ENCODE measurements at places on chromosomes 1 and 21.

GRCh38 chr1:155173478-155174323 is at the start of gene TRIM46:
Gene TRIM46 (plus strand): TSS chr1:155173849. CDS start chr1:155173967, 118 bp downstream.
- DNase-seq: peak; percentile 65

DNA sequence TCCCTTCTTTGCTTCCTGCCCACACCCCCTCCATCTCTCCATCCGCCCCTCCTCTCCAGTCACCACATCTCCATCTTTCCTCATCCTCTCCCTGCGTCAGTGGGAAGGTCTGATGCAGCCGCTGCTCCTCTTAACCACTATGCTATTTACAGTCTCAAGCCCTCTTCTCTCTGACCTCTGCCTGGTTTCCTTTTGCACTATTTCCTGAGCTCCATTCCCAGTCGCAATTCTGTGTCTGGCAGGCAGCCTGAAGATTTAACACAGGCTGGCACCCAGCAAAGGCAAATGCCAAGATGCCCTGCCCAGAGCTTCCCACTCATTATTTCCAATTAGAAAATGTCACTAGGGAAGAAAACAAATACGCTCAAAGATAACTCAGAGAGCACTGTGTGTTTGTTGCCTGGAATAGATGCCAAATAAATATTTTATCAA is 89.6 kb upstream of the LPGAT1 start:
- DNase-seq: no peak

DNA sequence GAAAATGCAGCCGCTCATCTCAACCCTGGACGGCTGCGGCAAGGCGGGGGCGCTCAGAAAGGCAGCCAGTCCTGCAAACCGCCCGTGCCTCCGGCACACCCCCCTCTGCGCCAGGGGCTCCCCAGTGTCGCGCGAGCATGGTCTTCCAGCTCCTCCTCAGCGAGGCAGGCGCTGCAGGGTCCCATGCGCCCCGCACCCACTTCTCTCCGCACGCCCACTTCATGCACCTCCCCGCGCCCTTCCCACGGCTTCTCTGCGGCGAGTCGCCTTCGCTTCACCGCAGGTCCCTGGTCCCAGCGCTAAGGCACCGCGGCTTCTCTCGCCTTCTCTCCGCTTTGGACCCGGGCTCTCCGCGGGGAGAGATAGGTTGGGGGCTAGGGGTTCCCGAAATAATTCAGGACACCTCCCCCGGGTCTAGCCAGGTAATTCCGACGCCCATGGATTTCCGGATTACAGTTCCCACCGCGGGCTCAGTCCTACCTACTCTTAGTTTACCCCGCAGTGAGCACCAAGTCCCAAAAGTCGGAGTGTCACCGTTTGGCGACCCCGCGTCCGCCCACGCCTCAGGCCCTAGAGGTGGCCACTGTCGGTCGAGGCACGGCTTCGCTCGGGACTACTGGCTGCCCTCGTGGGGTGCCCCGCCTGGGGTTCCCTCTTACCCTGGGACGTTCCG is 67.5 kb downstream of the SYT2 start:
- no peak for DNase-seq

DNA sequence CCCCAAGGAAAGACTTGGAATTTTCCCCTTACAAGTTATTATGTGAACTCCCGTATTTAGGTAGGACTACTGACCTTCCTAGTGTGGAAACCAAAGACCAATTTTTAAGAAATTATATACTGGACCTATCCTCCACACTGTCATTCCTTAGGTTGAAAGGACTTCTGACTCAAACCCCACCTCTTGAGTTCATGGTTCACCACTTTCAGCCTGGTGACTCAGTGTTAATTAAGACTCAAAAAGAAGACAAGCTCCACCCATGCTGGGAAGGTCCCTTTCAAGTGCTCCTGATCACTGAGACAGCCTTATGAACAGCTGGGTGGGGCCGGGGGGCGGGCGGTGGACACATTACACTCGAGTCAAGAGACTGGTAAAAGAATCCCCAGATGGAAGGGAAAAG is 113.2 kb downstream of the LRRC53 start:
- no peak for DNase-seq

- no peak for DNase-seq
Measured at GRCh38 chr1:221664253-221664652, 77.6 kb downstream of the DUSP10 start.

- no peak for DNase-seq
Measured at GRCh38 chr1:41277371-41277975, 35.4 kb upstream of the SCMH1 start.

- no peak for DNase-seq
Measured at GRCh38 chr1:3481046-3481445, 26.6 kb downstream of the ARHGEF16 start.

GRCh38 chr1:40519517-40519916 is 10.9 kb downstream of the EXO5 start:
- no peak for DNase-seq

DNA sequence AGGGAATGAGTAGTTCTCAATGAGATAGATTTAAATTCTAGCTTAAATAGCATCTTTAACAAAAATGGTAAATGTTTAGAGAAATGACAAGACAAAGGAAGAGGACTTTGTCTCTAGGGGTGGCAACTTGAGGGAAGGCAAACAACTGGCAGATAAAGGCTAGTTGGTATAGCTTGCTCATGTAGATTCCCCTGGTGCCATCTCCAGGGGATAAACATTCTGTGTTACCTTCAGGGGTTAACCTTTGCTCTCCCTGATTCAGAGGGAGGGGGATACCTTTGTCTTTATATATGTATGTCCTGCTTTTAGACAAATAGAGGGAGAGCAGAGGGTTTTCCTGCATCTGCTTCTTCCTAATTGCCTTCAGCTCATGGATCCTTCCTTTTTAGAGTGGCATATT is 153.7 kb upstream of the L1TD1 start:
- no peak for DNase-seq

GRCh38 chr1:234538930-234539649 is 60.1 kb upstream of the TARBP1 start:
- DNase-seq: no peak

GRCh38 chr1:29044010-29044409 is 79.7 kb downstream of the TMEM200B start:
- DNase-seq: no peak

DNA sequence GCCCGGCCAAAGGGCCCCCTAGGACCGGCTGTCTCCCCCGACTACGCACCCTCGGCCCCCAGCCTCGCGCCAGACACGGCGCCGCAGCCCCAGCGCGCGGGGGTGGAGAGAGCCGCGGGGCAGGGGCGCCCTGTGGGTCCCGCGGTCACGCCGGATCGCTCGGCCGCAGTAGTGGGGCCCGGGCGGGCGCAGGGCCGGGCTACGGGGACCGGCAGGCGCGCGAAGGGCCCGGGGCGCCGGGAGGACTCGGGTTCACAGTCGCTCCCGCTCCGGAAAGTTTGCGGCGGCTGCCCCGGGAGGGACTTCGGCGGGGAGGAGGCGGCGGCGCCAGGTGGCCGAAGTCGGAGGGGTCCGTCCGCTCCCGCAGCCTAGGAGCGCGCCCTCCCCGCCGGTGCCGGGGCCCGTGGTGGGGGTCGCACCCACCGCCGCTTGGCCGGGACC is 7.1 kb upstream of the ZNF669 start:
- no peak for DNase-seq

GRCh38 chr1:33653226-33653625 is 180.8 kb downstream of the ZSCAN20 start:
- no peak for DNase-seq

GRCh38 chr1:11845641-11846335 is 1.8 kb downstream of the NPPA start:
- DNase-seq: peak; percentile 11

- peak; percentile 6 for DNase-seq
Measured at GRCh38 chr1:213381572-213382084, 330.6 kb downstream of the RPS6KC1 start.

- peak; percentile 48 for DNase-seq
Measured at GRCh38 chr1:110630839-110631663, 24.9 kb upstream of the KCNA2 start.

DNA sequence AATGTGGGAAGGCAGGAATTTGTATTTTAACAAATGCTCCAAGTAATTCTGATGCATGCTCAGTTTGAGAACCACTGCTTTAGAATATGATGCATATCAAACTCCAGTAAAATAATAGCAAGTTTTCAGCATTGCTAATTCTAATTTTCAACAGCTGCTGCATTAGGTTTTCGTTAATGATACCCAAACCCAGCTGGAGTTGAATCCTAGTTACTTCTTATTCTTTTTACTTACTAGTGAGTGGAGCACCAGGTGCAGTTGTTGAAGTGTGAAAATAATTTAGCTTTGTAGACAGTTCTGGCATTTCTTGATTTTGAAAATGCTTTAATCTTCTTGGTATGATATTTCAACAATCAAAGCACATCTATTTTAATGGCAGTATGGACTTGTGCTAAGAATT is 138.5 kb downstream of the HS2ST1 start:
- DNase-seq: peak; percentile 15

GRCh38 chr1:186958520-186958919 is 129.8 kb downstream of the PLA2G4A start:
- DNase-seq: no peak

- DNase-seq: no peak
Measured at GRCh38 chr1:244822878-244823277, 12.6 kb upstream of the COX20 start.

DNA sequence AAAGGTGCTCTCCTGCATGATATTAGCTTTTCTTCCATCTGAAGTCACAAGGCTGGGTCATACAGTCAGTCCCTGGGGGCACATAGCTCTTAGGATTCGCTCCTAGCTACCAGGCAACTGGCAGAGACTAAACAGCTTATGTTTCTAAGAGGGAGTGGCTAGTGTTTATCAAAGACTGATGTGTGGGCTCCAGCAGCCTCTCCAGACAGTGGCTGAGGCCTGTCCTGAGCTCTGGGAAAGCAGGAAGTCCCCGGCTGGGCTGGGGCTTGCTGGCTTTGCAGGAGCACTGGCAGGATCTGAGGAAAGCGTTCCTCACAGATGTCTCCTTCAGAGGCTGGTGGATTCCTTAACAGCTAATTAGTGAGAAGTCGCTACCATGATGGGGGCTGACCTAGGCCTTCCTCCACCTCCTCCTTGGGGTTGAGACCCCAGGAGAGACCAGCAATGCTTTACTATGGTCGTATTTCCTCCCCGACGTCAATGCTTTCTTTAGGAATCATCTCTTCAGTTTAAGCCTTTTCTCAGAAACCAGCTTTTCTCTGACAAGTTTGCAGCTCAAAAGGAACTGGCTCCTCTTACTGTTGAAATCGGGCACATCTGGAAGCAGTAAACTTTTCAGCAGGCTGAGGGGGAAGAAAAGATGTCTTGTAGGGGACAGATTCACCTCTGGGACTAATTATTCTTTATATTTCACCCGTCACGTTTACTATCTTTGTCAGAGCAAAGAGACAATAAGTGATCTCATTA is 33.5 kb upstream of the HHAT start:
- no peak for DNase-seq

DNA sequence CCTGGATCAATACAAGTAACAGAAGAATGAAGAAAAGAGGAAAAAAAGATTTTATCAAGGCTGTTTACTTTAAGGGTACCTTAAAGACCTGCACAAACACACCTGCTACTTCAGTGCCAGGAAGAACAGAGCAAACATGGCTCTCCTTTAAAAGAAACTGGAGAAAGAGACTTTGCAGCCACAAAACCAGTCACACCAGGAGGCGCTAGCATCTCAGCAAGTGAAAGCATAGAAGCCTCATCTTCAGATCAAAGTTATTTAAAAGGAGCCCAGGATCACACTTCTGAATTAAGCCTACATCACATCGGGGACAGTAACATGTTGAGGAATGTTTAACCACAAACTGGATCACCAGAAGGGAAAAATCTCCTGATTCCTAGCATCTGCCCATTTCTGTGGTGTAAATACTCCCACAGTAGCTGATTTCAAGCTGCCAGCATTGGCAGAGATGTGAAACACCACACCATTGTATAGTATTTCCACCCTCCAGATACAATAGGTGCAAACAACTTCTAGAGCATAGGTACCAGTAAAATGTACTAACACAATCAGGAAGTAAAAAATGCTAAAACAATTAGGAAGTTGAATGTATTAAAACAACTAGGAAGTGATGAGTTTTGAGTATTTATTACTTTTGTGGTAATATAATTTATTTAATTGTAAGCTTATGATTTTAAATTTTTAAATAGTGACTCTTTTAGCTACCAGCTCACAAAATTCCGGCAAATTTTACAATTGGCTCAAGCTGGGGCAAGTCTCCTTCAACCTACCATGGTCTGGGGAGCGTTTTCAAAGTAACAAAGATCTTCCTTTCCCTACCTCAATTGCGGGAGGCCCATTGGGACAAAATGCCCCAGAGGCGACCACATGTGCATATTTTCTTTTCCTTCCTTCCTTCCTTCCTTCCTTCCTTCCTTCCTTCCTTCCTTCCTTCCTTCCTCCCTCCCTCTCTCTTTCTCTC is 105.3 kb upstream of the CLDN14 start:
- peak; percentile 13 for DNase-seq

GRCh38 chr21:16199539-16199938 is 469.8 kb downstream of the USP25 start:
- no peak for DNase-seq

GRCh38 chr1:27682351-27682944 is 10.5 kb upstream of the IFI6 start:
- no peak for DNase-seq

DNA sequence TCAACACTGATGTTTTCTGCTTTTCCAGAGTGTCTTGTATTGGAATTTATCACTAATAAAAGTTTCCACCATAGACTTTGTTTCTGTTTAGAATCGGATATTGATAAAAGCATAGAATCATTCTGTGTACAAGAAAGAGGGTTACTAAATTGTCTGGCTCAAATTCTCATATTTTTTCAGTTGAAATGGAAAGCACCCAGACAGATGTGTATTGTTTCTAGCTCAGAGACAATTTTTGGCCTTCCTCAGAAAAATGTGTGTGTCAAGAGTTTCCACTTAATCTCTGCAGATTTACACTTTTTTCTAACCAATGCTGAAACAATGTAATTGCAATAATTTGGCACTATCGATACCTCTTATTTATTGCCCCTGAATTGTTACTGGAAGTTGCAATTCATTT is 20.2 kb downstream of the LHX9 start:
- DNase-seq: no peak

DNA sequence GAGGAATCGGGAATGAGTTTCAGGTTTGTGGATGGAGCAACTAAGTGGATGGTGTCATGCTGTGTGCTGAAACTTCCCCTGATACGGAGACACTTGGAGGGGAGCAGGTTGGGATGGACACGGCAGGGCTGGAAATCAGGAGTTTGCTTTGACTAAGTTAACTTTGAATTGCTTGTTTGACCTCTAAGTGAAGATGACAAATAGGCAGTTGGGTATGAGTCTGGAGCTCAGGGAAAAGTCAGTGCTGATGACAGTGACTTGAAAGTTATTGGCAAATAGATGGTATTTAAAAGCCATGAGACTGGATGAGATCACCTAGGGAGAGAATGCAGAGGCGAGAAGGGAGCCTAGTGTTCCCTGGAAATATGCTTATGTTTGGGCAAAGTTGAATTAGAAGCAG is 12.8 kb upstream of the ZSCAN20 start:
- no peak for DNase-seq
